A172 (cell line): ENCODE measurements at places on chromosomes 7 and 10.

- DNase-seq, result no peak
Observed at GRCh38 chr7:7819442-7820247, 101.2 kb upstream of the RPA3 start.

- DNase-seq, result no peak
Observed at GRCh38 chr7:113113912-113114311, 4.4 kb downstream of the SMIM30 start.

DNA sequence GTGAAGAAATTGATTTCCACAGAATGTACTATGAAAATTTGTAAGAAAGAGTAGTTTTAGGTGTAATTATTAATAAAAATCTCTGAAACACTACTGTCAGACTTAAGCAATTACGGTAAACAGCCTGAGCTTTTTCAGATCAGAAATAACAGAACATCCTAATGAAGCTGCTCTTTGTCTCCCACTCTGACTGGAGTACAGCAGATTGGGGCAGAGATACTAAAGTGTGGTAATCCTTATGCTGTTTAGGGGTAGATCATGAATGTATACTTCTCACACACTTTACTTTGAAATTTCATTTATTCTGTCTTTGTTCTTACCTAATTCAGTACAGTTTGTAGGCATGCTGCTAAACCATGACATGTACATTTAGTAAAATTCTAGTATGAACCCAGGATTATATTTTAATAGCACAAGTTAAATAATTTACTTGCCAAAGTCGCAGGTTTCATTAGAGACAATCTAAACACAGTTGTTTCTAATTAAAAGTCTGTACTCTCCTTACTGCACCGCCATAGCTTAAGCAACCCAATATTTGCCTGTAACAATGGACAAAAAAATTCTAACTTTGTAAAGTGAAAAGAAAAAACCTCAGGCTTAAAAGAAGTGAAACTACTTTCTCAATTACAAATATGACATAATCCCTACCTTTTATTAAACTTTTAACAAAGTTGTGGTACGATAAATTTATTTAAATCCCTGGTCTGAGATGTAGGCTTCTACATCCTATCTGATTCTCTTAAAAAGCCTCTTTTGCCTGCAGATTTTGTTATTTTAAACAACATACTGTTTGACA, 88.8 kb downstream of the KMT2E start:
- no peak for DNase-seq

DNA sequence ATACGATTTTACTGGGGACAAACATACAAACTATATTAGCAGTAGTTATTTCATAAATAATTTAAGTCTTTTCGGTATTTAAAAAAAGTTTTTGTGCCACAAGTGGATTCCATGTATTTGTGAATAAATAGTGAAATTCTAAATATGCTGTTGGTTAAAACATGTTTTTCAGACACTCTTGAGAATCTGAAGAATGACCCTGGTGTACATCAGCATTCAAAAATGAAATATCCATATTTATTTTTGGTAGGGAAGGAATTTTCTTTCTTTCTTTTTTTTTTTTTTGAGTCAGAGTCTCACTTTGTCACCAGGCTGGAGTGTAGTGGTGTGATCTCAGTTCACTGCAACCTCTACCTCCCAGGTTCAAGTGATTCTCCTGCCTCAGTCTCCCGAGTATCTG, 136.1 kb upstream of the CDK6 start:
- no peak for DNase-seq

DNA sequence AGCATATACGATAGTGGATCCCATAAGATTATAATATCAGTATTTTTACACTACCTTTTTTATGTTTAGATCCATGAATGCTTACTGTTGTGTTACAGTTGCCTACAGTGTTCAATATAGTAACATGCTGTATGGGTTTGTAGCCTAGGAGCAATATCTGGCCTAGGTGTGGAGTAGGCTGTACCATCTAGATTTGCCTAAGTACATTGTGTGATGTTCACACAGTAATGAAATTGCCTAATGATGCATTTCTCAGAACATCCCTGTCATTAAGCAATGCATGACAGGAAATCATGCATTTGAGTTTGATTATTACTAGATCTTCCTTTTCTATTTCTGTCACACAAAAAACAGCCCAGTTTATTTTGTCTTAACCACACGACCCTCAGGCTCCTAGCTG, 14.5 kb downstream of the CBX3 start:
- DNase-seq, result no peak

- peak; percentile 7 for DNase-seq
Observed at GRCh38 chr10:12500381-12501303, 151.3 kb downstream of the CAMK1D start.

DNA sequence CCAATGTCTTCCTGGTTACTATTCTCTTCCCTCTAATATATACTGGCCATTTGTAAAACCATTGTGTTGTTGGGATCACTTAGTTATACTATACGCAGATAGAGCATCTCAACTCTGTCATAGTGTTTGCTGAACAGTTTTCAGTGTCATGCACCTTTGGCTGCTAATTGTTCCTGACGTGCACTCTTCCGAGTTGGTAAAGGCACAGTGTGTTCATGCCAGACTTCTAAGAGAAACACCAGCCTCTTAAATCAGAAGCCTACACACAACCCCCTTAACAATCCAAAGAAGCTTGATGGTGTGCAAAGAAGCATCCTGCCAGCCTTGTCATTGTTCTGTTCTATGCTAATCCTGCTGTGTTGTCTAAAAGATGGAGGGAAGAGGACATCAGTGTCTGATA, 131.1 kb downstream of the MAPK8 start:
- DNase-seq, result no peak

- no peak for DNase-seq
Observed at GRCh38 chr7:69739931-69740431, 141.7 kb downstream of the AUTS2 start.

- no peak for DNase-seq
Observed at GRCh38 chr7:42105554-42106358, 131.3 kb downstream of the GLI3 start.

GRCh38 chr10:43576062-43576461, 1.6 kb upstream of the ZNF239 start:
- no peak for DNase-seq

DNA sequence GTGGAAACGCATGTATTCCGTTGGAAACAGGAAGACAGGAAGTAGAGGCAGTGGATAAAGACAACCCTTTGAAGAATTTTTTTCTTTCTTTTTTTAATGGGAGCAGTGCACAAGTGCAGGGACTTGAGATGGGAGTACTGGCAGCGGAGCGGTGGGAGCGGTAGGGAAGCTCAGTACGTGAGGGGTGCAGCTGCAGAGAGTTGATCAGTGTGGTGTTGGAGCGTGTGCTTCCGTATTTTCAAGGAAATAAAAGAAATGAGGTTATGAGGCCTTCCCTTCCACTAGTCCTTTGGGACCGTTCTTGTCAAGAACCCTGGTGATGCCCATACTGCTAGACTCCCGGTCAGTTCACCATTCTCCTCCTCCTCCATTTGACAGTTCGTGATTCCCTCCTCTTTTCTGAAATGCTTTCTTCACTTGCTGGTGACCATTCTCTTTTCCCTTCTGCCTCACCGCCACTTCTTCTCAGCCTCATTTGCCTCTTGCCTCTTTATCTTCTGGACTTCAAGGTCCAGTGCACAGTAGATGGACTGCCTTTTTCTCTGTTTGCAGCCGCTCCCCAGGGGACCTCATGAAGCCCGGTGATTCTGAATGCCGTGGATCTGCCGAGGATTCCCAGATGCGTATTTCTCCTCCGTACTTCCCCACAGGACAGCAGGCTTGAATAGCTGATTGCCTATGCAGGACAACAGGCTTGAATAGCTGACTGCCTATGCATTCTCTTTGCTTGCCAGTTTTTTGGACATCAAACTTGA, 39.1 kb upstream of the TMEM236 start:
- DNase-seq, result no peak

DNA sequence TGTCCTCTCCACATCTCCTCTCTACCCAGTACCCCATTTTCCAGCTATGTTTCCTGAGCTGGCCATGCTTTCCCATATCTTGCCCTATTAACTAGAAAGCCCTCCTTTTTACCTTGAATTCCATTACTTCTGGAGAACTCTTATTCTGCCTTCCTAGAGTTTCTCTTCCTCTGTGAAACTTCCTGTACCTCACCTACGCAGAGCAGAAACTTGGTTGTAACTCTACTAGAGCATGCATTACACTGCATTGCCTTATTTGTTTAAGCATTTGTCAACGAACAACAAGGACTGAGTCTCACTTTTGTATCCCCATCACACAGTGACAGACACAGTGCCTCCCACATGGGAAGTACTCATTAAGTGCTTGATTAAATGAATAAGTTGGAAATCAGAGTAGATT, 36.4 kb downstream of the VCL start:
- DNase-seq, result no peak

DNA sequence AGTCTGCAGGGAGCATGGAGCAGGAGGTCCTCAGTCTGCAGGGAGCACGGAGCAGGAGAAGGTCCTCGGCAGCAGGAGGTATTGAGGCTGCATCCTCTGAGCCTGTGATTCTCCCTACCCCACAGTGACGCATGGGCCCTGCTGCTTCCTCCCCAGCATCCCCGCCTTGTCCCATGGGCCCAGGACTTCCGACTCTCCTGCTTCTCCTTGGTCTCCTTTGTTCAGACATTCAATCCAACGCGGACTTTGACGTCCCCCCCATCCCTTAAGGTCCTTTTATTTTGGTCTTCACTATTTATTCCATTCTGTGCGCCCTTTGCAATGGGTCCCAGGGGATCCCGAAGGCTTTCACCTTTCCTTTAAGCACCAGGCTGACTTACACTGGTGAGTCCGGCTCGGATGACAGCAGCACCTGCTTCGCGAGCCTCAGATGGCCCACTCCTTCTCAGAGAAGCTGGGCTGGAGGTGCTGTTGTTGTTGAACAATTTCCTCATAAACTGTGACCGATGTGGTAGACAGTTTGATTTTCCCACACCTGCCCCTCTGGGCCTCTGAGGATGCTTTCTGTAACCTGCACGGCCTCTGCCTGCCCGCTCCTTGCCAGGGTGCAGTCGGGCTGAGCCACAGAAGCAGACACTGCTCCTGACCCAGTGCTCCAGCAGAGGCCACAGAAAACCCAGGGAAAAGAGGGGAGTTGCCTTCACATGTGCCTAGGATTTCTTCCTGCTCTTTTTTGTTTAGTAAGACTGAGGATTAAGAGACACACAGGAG, 407.2 kb upstream of the SHH start:
- DNase-seq, result no peak

GRCh38 chr10:52486840-52487611, 172.9 kb downstream of the DKK1 start:
- peak; percentile 94 for DNase-seq

- no peak for DNase-seq
Observed at GRCh38 chr10:123044391-123044790, 35.6 kb downstream of the ACADSB start.
